ENCODE measurements at places on chromosomes 1 and 21.

DNA sequence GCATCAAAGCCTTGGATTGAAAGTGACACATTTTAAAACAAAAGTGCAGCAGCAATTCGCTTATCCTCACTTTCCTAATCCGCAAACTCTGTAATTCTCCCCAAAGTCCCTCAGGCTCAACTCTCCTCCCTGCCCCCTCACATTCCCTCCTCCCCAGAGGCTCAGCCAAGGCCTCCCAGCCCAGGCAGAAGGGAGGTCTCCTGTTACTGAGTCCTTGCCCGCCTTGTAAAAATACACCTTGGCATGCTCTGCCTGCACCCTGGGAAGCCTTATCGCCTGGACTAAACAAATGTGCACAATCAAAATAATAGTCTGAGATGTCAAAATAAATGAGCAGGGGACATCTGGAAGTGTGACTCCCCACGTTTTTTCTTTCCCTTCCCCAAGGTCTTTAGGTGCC lies 109.7 kb downstream of the PLXNA2 start:
- no peak for DNase-seq

GRCh38 chr1:245650441-245650960 lies 495.7 kb downstream of the KIF26B start:
- DNase-seq: no peak

DNA sequence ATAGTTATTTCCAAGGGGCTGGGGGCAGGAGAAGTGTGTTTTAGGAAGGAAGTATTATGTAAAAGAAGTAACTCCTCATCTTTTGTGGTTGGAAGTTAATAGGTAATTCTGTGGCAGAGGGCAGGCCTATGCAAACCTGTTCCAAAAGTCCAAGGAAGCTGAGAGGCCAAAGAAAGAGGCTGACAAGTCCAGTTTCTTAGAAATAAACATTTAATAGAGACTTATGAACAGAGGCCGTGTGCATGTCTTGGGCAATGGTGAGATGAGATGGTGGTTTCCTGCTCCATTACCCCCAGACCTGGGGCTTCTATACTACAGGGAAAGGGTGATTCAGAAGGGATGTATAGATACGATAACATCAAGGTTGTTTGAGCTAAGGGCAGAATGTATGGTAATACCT lies 7.6 kb upstream of the CA14 start:
- no peak for DNase-seq

GRCh38 chr1:207755846-207756693 lies 4.2 kb downstream of the CD46 start:
- no peak for DNase-seq
